ENCODE measurements at places on chromosomes 2 and 18.

- no peaks in the 10 kb centered on the region for H3K4me1 ChIP-seq
- peak overlapping the region; percentile 15 for H3K27ac ChIP-seq
- no peaks in the 10 kb centered on the region for H3K27me3 ChIP-seq
- H3K36me3 ChIP-seq = no peaks in the 10 kb centered on the region
- H3K4me3 ChIP-seq = no peak overlapping the region
Observed at GRCh38 chr2:37838541-37839167, 86.4 kb upstream of the RMDN2 start.

DNA sequence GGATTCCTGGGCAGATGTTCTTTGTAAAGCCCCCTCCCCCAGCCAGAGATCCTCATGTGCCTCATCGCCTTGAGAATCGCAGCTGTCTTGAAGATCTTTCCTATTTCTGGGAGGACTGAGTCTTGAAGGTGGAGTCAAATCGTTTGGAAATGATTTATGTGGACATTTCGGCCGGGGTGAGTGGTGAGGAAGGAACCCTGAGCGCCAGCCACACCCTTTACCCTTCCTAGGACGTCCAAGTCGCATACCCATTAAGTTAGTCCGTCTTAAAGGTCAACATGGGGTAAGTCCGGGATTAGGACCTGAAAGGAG is 84.9 kb upstream of the ZCCHC2 start:
- no peak overlapping the region for H3K27ac ChIP-seq
- H3K4me3 ChIP-seq = no peak overlapping the region
- DNase-seq = no peak
- H3K27me3 ChIP-seq = no peaks in the 10 kb centered on the region
- no peaks in the 10 kb centered on the region for H3K4me1 ChIP-seq

DNA sequence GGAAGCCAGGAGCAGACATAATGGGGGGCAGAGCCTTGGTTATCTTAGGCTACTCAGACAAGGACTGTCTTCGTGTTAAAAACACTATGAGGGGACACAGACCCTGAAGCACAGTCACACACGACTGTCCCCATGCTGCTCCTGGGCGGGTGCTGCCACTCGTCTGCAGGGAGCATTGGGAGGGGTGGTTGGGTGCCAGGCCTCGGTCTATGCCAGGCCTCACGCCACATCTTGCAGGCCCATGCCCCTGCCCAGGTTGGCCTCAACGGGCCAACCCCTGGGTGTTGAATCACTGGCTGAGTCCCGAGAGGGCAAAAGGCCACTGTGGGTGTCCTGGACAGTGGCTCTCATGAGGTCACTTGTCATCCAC is 97.9 kb downstream of the USP40 start:
- H3K27me3 ChIP-seq = no peaks in the 10 kb centered on the region
- no peak overlapping the region for H3K4me3 ChIP-seq
- DNase-seq = no peak
- peaks cover 58% of the 10 kb centered on the region for H3K36me3 ChIP-seq

DNA sequence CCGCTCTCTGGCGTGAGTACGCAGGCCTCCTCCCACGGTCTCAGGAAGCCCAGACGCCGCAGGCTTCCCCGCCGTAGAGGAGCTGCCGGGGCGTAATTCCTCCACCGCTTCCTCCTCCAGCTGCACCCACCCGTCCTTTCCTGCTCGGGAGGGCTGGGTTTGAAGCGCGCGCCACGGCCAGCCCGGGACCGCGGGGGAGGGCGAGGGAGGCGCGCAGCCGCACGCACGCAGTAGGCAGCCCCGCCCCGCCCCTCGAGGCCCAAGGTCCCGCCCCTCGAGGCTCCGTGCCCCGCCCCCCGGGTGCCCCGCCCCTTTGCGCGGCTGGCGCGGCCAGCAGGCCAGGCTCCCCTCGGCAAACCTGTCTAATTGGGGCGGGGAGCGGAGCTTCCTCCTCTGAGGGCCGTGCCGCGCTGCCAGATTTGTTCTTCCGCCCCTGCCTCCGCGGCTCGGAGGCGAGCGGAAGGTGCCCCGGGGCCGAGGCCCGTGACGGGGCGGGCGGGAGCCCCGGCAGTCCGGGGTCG is at the start of gene MALT1:
MALT1 (plus strand) TSS at position 355 of the 521 bp plus-strand sequence. CDS start 179 bp downstream, outside the sequence.
- peak within 1 kb of the TSS; percentile 88 for H3K4me3 ChIP-seq
- no peaks in the 10 kb centered on the region for H3K27me3 ChIP-seq
- peak; percentile 92 for DNase-seq
- peak within 1 kb of the TSS; percentile 81 for H3K27ac ChIP-seq
- no peaks in the 10 kb centered on the region for H3K36me3 ChIP-seq

DNA sequence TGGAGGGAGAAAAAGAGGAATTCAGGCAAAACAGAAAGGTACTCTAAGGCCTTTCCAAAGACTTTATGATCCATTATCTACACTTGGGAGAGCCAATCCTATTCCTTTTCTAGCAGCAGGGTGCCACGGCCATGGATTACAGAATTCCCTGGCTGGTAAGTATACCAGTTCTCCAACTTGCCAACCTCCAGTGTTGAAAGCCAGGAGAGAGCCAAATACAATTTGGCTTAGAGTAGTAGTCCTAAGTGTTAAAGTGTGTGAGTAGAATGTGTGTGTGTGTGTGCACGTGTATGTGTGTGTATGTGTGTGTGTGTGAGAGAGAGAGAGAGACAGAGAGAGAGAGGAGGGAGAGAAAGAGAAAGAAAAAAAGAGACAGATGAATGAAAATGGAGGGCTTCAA is 43.3 kb downstream of the WDPCP start:
- no peak overlapping the region for H3K27ac ChIP-seq
- H3K4me3 ChIP-seq = no peak overlapping the region
- H3K36me3 ChIP-seq = no peaks in the 10 kb centered on the region
- DNase-seq = no peak

- H3K36me3 ChIP-seq = no peaks in the 10 kb centered on the region
- no peak overlapping the region for H3K4me3 ChIP-seq
- no peak overlapping the region for H3K27ac ChIP-seq
- no peaks in the 10 kb centered on the region for H3K27me3 ChIP-seq
- peak; percentile 84 for DNase-seq
- peaks cover 15% of the 10 kb centered on the region for H3K4me1 ChIP-seq
Observed at GRCh38 chr2:200756618-200757321, 54.9 kb upstream of the BZW1 start.

DNA sequence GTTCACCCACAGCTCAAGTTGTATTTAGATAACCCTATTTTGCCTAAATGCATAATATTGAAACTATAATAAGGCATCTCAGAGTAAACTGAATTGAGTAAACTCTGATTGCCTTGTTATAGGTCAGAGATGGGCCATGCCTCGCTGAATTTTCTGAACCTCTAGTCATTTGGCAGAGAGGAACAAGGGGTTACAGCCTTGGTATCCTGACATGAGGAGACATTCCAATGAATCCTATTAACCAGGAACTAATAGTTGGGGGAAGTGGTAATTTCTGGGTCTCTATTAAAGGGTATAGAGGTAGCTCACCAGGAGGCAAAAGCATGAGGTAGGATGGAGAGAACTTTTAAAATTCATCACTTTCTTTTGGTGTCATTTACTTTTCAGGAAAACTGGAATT is 227.4 kb upstream of the CHST9 start:
- peaks cover 2% of the 10 kb centered on the region for H3K4me1 ChIP-seq
- no peaks in the 10 kb centered on the region for H3K36me3 ChIP-seq
- H3K4me3 ChIP-seq = no peak overlapping the region
- no peaks in the 10 kb centered on the region for H3K27me3 ChIP-seq
- DNase-seq = no peak

GRCh38 chr2:182069416-182069815 is 83.8 kb downstream of the PPP1R1C start:
- H3K4me3 ChIP-seq = no peak overlapping the region
- no peaks in the 10 kb centered on the region for H3K4me1 ChIP-seq
- no peaks in the 10 kb centered on the region for H3K27me3 ChIP-seq
- no peaks in the 10 kb centered on the region for H3K36me3 ChIP-seq
- no peak overlapping the region for H3K27ac ChIP-seq

GRCh38 chr2:89848763-89849368 is 1157.4 kb downstream of the RPIA start:
- H3K27me3 ChIP-seq = no peaks in the 10 kb centered on the region
- H3K4me3 ChIP-seq = no peak overlapping the region
- no peaks in the 10 kb centered on the region for H3K36me3 ChIP-seq
- DNase-seq = no peak

GRCh38 chr2:160282063-160282580 is 82.0 kb upstream of the ITGB6 start:
- no peak overlapping the region for H3K27ac ChIP-seq
- no peak overlapping the region for H3K4me3 ChIP-seq
- H3K27me3 ChIP-seq = no peaks in the 10 kb centered on the region
- DNase-seq = no peak

- peaks cover 34% of the 10 kb centered on the region for H3K27me3 ChIP-seq
- no peak overlapping the region for H3K27ac ChIP-seq
- no peak for DNase-seq
- H3K36me3 ChIP-seq = no peaks in the 10 kb centered on the region
- no peaks in the 10 kb centered on the region for H3K4me1 ChIP-seq
Observed at GRCh38 chr18:37538526-37539205, 26.9 kb downstream of the CELF4 start.

DNA sequence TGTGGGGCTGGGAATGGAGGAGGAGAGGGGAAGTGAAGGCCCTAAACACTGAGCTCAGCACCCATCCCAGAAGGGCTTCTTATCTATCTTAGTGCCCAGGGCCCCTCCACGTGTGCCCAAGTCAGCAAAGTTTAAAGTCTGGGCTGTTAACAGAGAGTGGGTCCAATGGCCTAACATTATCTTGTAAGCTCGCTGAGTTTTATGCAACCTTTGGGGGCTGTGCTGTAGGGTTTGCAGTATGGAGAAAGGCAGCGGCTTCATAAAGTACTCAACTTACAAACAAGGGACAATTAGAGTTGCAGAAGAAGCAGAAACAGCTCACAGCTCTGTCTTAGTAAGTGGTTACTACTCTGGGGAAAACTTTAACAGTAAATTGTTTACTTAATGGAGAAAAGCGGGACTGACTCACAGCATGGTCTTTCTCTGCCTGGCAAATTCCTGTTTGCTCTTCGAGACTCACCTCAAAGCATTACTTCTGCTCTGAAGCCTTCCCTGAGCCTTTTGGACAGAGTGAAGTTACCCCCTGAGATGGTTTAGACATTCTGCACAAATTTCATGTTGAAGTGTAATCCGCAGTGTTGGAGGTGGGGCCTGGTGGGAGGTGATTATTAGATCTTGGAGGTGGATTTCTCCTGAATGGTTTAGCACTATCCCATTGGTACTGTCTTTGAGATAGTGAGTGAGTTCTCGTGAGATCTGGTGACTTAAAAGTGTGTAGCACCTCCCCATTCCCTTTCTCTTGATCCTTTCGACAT is 9.0 kb downstream of the ENOSF1 start:
- peaks cover 40% of the 10 kb centered on the region for H3K4me1 ChIP-seq
- H3K27ac ChIP-seq = peak overlapping the region; percentile 94

DNA sequence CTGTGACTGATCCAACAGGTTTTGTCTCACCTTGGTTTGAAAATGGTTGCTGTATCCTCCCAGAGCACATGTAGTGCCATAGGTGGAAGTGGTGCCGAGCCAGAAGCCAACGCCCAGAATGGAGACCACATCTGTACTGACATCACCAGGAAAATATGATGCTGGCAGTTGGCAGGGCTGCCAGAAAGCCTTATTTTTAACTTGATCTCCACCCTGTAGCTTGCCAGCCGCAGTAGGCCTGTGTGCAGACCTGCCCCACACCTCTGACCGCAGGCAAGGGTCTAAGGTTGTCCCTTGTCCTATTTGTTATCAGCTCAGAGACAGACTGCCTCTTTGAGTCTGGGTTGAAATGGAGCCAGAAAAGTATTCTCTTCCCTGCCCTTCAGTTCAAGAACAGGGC is 123.5 kb upstream of the EML6 start:
- peaks cover 63% of the 10 kb centered on the region for H3K4me1 ChIP-seq
- peaks cover 43% of the 10 kb centered on the region for H3K36me3 ChIP-seq
- H3K4me3 ChIP-seq = no peak overlapping the region
- peak overlapping the region; percentile 21 for H3K27ac ChIP-seq
- DNase-seq = no peak

- no peak overlapping the region for H3K27ac ChIP-seq
- no peak overlapping the region for H3K4me3 ChIP-seq
- H3K36me3 ChIP-seq = no peaks in the 10 kb centered on the region
- no peaks in the 10 kb centered on the region for H3K4me1 ChIP-seq
Observed at GRCh38 chr2:142688856-142689605, 188.4 kb upstream of the KYNU start.

DNA sequence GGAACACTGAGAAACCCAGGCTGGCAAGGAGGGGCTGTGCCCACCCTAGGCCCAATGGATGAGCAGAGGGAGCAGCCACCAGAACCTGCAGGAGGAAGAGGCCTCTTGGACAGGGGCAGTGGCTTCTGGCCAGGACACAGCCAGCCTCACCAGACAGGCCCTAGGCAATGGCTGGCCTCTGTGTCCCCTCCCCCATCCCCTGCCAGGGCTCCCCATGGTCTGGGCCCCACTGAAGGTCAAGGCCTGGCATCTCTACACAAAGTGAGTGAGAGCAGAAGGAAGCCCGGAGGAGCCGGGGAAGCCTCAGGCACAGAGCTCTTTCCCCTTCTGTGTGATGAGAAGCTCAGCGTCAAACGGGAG is 6.3 kb downstream of the PRLH start:
- peaks cover 25% of the 10 kb centered on the region for H3K36me3 ChIP-seq
- peaks cover 4% of the 10 kb centered on the region for H3K4me1 ChIP-seq
- no peak for DNase-seq

DNA sequence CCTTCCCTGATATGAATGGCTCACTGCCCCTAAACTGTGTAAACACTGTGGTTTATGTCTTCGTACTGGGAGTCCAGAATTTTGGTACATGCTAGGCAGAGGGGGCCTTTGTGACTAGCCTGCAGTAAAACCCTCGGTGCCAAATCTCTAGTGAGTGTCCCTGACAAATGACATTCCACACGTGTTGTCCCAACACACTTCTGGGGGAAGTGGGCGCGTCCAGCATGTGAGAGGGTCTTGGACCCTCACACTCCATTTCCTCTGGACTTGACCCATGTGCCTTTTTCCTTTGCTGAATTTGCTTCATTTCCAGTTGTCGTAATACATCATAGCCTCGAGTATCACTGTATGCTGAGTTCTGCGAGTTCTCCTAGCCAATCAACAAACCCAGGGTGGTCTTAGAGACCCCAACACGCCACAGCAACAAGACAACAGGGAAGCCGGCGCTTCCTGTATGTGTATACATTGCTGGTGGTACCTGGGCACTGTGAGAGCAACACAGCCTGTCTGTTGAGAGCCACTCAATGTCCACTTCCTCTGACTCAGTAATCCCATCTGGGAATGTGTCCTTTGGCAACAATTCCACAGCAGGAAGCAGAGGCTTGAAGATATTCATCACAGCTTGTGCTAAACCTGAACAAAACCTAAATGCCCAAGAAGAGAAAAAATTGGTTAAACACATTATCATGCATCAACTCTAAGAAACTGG is 26.9 kb upstream of the SLC66A3 start:
- H3K27ac ChIP-seq = no peak overlapping the region
- peaks cover 5% of the 10 kb centered on the region for H3K27me3 ChIP-seq
- H3K4me1 ChIP-seq = peaks cover 16% of the 10 kb centered on the region
- H3K4me3 ChIP-seq = no peak overlapping the region
- peak; percentile 22 for DNase-seq

- no peaks in the 10 kb centered on the region for H3K27me3 ChIP-seq
- peaks cover 6% of the 10 kb centered on the region for H3K36me3 ChIP-seq
- H3K4me3 ChIP-seq = no peak overlapping the region
Observed at GRCh38 chr2:165766326-165766927, 27.6 kb downstream of the GALNT3 start.

- H3K4me1 ChIP-seq = peaks cover 3% of the 10 kb centered on the region
- peaks cover 34% of the 10 kb centered on the region for H3K36me3 ChIP-seq
- H3K27me3 ChIP-seq = peaks cover 3% of the 10 kb centered on the region
- H3K27ac ChIP-seq = no peak overlapping the region
- no peak overlapping the region for H3K4me3 ChIP-seq
- no peak for DNase-seq
Observed at GRCh38 chr2:215431290-215431689, 4.6 kb downstream of the FN1 start.

GRCh38 chr2:155070489-155070888 is 372.0 kb downstream of the KCNJ3 start:
- no peak overlapping the region for H3K27ac ChIP-seq
- no peaks in the 10 kb centered on the region for H3K36me3 ChIP-seq
- H3K4me3 ChIP-seq = no peak overlapping the region
- peaks cover 6% of the 10 kb centered on the region for H3K4me1 ChIP-seq
- H3K27me3 ChIP-seq = no peaks in the 10 kb centered on the region

All from large intestine (tissue), 12 donors.